ENCODE measurements at places on chromosomes 12 and 14. TPM values are rescaled to one million over a fixed set of nuclear protein-coding genes. Genes with fewer than 3 reads are reported as not detected.

CTSG gene
- total RNA-seq = not detected

KRT8 gene
- total RNA-seq = 54.3 TPM

NYNRIN gene
- 23.1 TPM for total RNA-seq

GRCh38 chr12:97542666-97543280, 80.2 kb downstream of the RMST start:
- no peak for DNase-seq
- no peaks in the 10 kb centered on the region for H3K36me3 ChIP-seq
- H3K4me3 ChIP-seq = no peak overlapping the region
- H3K27ac ChIP-seq = no peak overlapping the region
- no peaks in the 10 kb centered on the region for H3K27me3 ChIP-seq

DNA sequence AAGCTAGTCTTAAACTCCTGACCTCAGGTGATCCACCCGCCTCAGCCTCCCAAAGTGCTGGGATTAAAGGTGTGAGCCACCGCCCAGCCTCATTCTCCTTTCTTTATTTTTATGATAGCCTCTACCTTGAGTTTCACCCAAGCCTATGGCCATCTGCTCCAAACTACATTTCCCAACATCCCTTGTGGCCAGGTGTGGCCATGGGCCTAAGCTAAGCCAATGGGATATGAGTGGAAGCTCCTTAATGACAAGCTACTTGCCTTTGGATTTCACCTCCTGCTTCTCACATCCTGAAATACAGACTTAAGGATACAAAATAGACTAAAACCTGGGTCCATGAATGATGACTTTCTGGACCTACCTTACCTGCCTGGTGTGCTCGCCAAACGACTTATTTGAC, 46.2 kb downstream of the DPF3 start:
- H3K36me3 ChIP-seq = no peaks in the 10 kb centered on the region
- no peak for DNase-seq
- H3K27me3 ChIP-seq = no peaks in the 10 kb centered on the region
- H3K4me3 ChIP-seq = no peak overlapping the region
- no peak overlapping the region for H3K27ac ChIP-seq

- H3K27ac ChIP-seq = no peak overlapping the region
- H3K27me3 ChIP-seq = no peaks in the 10 kb centered on the region
- H3K4me3 ChIP-seq = no peak overlapping the region
These were observed 61.2 kb downstream of the ATXN7L3B start for GRCh38 chr12:74598819-74599218.

DNA sequence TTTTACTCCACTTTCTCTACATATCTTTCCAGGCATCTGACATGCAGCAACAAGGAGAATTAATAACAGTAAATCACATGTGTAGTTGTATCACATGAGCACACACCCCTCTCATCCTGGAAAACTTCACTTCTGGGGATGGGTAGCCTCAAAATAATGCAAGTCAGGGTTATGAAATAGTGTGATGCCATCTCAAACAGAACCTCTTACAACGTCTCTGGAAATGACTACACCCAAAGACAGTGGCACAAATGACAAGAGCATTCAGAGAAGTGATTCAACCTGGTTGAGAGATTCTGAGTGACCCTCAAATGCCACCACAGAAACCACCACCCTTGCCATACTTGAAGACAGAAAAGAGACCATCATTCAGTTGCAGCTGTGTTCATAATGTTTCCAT, 2.8 kb downstream of the DIO2 start:
- no peak overlapping the region for H3K4me3 ChIP-seq
- no peaks in the 10 kb centered on the region for H3K27me3 ChIP-seq
- no peaks in the 10 kb centered on the region for H3K36me3 ChIP-seq
- no peak overlapping the region for H3K27ac ChIP-seq

- no peaks in the 10 kb centered on the region for H3K27me3 ChIP-seq
- no peaks in the 10 kb centered on the region for H3K36me3 ChIP-seq
- DNase-seq = no peak
- peak overlapping the region; percentile 83 for H3K27ac ChIP-seq
These were observed 2.4 kb downstream of the C12orf75 start for GRCh38 chr12:105332925-105333324.

DNA sequence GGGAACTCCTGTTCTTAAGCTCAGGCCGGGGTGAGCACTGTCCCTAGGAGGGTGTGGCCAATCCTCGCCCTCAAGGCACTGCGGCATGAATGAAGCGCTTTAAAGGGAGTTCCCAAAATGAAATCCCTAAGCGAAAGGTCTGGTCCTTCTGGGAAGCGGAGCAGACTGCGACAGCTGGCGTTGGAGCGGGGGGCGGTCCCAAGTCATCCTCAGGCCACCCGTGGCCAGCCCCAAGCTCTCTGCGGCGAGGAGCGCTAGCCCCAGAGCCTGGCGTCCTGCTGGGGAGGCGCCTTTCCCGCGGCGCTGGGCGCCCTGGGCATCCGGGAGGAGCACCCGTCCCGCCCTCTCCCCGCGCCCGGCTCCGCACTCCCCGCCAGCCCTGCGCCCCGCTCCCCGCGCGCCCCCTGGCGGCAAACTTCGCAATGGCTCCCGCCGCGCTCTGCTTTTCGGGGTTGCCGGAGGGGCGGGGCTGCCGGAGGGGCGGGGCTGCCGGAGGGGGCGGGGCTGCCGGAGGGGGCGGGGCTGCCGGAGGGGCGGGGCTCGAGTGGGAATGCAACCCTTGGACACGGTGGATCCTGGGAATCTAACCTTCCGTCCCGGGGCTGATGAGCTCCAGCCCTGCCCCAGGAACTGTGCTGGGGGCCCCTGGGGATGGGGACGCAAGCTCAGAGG, 25.4 kb downstream of the ZBTB42 start:
- H3K4me3 ChIP-seq = peak overlapping the region; percentile 63
- H3K27ac ChIP-seq = peak overlapping the region; percentile 59
- H3K4me1 ChIP-seq = peaks cover 12% of the 10 kb centered on the region
- peak; percentile 54 for DNase-seq

All from ascending aorta (tissue), 2 donors.